ENCODE measurements at places on chromosomes 6 and 20.

DNA sequence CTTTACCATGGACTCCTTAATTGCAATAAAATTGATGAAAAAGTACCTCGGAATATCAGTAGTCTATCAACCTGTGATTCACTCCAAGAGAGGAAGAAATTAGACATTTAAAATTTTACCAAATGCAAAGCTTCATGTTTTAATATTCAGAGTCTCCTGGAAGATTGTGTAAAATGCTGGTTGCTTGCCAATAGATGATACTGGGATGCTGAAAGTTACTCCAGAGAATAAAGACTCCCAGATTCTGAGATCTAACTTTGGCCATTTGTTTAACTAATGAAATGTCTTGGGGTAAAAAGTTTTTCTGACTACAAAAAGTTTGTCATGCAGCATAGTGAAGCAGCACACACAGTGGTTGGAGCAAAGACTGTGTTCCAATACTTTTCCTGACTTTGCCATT, 176.7 kb upstream of the RSPO3 start:
- no peak for DNase-seq

DNA sequence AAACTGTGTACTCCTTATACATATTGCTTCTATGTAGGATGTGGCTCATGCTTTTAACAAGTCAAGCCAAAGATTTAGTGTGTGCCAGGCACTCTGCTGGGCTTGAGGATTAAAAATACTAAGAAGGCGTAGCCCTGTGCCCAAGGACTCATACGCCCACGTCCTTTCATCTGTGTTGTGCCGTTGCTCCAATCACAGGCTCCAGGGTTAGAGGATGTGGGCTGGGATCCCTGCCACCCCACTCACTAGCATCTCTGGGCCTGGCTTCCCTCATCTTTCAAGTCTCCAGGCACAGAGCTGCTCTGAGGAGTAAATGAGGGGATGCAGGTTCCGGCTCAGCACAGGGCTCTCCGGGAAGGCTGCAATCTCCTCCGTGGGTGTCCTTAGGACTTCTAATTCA, 214.2 kb downstream of the SYNDIG1 start:
- DNase-seq = no peak

DNA sequence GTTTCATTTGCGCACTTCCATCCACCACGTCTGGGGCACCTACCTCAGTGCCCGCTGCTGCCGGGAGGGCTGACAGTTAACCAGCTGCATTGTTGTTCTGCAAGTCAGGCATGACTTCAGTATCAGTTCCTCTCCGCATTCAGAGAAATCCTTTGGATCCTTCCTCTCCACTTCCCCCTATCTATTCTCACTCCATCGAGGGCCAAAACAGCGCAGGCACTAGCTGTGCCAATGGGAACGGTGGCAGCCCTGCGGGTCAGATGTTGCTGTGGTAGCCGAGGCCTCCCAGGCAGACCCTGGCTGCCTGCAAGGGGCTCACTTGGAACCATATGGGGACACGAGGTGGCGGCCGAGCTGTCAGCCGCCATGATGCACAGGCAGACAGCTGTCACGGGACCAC, 64.2 kb upstream of the INSM1 start:
- no peak for DNase-seq

DNA sequence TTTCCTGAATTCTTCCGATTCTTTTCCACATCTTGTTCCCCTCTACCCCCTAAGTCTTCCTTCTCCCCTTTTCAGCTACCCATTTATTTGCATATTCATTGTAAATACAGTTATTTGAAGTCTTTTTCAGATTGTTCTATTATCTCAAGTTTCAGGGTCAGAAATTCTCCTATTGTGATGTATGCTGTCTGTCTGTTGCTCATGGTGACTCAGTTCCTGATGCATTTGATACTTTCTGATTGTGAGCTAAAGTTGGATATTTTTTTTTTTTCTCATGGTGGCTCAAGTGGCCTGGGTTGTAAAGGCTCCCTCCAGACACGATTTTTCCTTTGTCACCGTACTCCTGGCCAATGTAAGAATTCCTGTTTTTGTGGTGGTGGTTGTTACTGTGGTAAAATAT, 4.9 kb upstream of the PI16 start:
- DNase-seq = no peak

GRCh38 chr6:75206576-75207342, 906 bp upstream of the COL12A1 start:
- DNase-seq = no peak

GRCh38 chr6:154487367-154488247, 22.9 kb downstream of the CNKSR3 start:
- DNase-seq = no peak

DNA sequence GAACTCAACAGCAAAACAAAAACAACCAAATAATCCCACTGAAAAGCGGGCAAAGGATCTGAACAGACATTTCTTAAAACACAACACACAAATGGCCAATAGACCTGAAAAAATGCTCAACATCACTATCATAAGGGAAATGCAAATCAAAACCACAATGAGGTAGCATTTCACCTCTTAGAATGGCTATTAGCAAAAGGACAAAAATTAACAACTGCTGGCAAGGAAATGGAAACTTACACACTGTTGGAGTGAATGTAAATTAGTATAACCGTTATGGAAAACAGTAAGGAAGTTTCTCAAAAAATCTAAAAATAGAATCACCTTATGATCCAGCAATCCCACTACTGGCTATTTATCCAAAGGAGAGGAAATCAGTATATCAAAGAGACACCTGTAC, 20.9 kb downstream of the FAM8A1 start:
- no peak for DNase-seq

DNA sequence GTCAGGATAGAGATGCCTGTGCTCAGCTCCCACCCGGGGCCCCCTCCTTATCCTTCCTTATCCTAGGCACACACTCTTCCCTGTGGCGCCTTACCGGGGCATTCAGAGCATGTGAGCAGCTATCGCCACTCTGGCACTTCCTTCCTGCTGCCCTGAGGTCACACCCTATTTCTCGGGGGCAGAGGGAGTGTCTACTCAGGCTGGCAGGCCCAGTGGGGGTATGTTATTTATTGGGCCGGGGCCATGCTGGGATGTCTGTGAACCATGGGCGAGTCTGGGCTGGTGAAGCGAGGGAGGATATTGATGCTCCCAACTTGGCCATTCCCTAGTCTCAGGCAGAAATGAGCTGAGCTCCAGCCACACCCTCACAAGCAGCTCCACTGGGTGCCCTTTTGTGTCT, 3.9 kb upstream of the LY6G6D start:
- DNase-seq = peak; percentile 53

All from transverse colon (tissue), 4 donors.